ENCODE measurements at places on chromosomes 3 and 15. TPM values are rescaled to one million over a fixed set of nuclear protein-coding genes. Genes with fewer than 3 reads are reported as not detected.

ALDH1A3 gene
- total RNA-seq = 14.9 TPM

CLRN1 gene
- total RNA-seq = not detected

GOLGA6D gene
- total RNA-seq = not detected

CAPN3 gene
- total RNA-seq = 0.15 TPM

UCN2 gene
- not detected for total RNA-seq

TTC23 gene
- total RNA-seq = 25.3 TPM

ADAMTS17 gene
- total RNA-seq = not detected

HTR3C gene
- total RNA-seq = not detected

STAC gene
- total RNA-seq = not detected

ATP10A gene
- total RNA-seq = not detected

NDN gene
- 38.0 TPM for total RNA-seq

PPM1L gene
- total RNA-seq = 0.61 TPM

Measured in epithelial cell of umbilical artery (primary cell).